Activated B cell treated with CpG ODN at 0.5 μM for 24 hours (primary cell): ENCODE measurements at places on chromosomes 3 and 15. TPM values are rescaled to one million over a fixed set of nuclear protein-coding genes. Genes with fewer than 3 reads are reported as not detected.
A peak's percentile ranks its signal among the peaks of the same experiment; 100 is the strongest.

DNA sequence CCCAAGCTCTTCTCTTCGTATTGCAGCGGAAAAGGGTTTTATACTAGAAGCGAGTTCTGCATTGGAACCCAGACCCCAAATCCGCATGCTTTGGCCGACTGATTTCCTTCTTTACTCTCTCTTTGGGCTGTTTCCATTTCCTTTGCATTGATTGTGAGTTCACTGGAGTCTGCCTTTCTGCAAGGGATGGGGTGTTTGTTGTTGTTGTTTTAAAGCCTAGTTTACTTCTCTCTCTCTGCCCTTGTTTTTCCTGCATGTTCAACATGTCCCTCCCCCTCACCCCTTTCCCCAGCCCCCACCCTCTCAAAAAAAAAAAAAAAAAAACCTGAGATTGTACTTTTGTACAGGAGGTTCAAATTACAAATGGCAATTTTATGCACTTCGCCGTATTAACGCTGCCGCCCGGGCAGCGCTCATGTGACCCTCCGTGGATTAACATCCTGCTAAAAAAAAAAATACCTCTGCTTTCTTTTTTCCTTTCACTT is 2.2 kb downstream of the NR2F2 start:
- H3K4me3 ChIP-seq: no peak overlapping the region
- no peaks in the 10 kb centered on the region for H3K36me3 ChIP-seq
- H3K27me3 ChIP-seq: peaks cover 64% of the 10 kb centered on the region

DNA sequence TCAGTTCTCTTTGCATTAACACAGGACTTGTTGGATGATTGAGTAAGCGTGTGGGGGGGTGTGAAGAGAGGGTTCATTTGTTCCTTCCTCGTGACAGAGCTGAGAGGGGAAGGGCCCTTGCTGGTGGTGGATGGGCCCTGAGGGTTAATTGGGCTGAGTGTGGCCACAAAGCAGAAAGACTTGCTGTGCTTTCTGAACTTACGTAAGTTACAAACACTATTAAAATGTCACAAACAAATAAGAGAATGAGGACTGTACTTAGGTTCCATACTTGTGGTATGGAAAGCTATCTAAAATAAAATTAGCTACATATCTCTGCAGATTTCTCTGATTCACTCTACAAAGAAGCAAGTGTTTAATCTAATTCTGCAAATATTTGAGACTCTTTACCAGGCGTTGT is 231.3 kb downstream of the LPP start:
- H3K27me3 ChIP-seq: no peaks in the 10 kb centered on the region
- no peak for DNase-seq
- H3K4me1 ChIP-seq: peaks cover 75% of the 10 kb centered on the region
- peaks cover 5% of the 10 kb centered on the region for H3K36me3 ChIP-seq

SNTN gene
- total RNA-seq: not detected in 2 replicates

GRCh38 chr15:87628311-87628710 is 628.2 kb downstream of the NTRK3 start:
- no peak overlapping the region for H3K27ac ChIP-seq
- DNase-seq: no peak
- H3K27me3 ChIP-seq: no peaks in the 10 kb centered on the region
- no peaks in the 10 kb centered on the region for H3K4me1 ChIP-seq
- H3K36me3 ChIP-seq: no peaks in the 10 kb centered on the region

SERPINI2 gene
- total RNA-seq: not detected in 2 replicates

UCN2 gene
- total RNA-seq: not detected in 2 replicates

DNA sequence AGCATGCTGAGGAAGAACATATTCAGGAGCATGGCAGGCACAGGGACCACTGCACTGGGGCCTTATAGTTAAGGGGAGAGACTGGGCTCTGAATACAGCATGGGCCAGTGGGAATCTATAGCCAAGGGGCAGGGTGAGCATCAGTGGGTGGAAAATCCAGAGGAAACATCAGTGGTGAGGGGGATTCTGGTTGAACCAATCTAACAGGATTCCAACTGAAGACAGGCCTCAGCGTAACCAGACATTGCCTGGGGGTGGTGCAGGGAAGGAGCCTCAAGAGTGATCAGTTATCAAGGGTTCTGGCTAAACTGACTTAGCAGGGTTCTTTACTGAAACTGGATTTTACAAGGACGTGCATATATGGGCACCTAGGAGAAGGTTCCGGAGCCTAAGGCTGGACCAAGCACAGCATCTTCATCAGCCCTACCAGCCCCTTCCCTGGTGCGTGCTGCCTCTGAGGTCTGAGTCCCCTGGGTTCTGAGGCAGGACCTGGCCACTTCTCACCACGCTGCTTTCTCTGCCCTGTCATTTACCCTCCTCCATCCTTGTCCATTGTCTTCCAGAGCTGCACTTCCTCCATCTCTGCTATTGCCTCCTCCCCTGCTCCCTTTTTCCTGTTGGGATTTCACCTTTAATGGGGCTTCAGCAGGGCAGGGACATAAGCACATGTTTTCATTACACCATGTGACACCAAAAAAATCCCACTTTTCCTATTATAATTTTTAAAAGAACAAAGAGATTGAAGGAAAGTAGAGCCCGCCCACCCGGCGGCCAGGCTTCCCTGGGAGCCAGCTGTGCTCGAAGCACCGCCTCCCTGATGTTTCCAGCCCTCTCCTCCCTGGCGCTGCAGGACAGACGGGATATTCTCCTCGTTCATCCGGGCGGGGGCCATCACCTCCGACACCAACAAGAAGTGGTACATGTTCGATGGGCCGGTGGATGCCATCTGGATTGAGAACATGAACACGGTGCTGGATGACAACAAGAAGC is 52.1 kb downstream of the DNAH1 start:
- no peak overlapping the region for H3K4me3 ChIP-seq
- H3K27ac ChIP-seq: no peak overlapping the region
- peaks cover 38% of the 10 kb centered on the region for H3K36me3 ChIP-seq
- peaks cover 12% of the 10 kb centered on the region for H3K4me1 ChIP-seq
- H3K27me3 ChIP-seq: no peaks in the 10 kb centered on the region

DNA sequence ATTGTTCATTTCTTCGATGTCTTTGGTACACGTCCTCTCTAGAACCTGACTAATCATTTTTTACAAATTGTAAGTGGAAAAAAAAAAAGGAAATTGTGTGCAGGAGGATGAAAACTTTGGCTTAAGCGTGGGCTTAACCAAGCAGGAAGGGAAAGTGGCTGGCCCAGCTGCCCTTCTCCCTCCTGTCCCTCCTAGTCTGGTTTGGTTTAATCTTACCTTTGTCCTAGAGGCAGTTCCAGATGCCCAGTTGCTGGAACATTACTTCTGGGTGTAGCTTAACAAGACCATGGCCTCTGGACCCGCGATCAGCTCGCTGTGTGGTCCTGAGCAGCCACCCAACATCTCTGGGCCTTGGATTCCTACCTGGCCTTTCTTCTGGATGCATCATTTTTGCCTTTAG is 15.4 kb downstream of the PAQR5 start:
- no peak overlapping the region for H3K4me3 ChIP-seq
- no peak overlapping the region for H3K27ac ChIP-seq
- DNase-seq: no peak

EFCC1 gene
- not detected in 2 replicates for total RNA-seq

- H3K4me3 ChIP-seq: no peak overlapping the region
- no peak for DNase-seq
- H3K4me1 ChIP-seq: no peaks in the 10 kb centered on the region
- H3K36me3 ChIP-seq: no peaks in the 10 kb centered on the region
These were observed 33.1 kb downstream of the GASK1A start for GRCh38 chr3:43012174-43012573.

GRCh38 chr3:187456250-187456649 is 88.1 kb downstream of the RTP4 start:
- H3K27ac ChIP-seq: no peak overlapping the region
- no peak overlapping the region for H3K4me3 ChIP-seq
- peaks cover 33% of the 10 kb centered on the region for H3K27me3 ChIP-seq

CLDN18 gene
- not detected in 2 replicates for total RNA-seq

DNA sequence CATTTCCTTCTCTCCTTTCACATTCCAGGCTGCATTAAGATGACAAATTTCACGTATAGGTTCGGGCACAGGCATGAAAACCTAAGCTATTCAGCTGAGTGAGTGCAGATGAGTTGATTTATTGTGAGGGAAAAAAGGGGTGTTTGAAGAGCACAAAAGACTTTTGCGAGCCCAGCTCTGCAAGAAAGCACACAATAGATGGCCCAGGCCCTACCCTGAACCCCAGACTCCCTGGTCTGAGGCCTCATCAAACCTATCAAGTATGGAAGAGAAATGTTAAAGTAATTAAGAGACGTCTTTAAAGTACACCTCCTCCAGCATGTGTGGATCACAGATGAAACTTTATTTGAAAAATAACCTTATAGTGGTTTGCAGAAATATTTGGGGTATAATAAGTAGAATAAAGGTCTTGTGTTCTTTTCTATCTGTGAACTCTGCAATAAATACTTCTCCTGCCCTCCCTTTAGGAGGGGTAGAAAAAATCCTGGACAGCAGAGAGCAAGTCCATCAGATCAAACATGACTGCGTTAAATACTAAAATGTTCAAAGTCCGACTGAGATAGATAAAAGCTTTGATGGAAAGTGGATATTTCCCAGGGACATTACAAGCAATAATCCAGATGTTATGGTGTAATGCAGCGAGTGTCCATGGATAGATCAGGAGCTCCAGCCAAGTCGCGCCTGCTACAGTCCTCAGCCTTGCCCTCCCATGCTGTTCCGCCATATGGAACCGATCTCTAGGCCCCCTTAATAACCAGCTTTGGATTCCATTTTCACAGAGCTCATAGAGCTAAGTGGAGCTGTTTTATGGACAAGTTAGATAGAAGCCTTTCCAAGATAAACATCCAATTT is 121.5 kb downstream of the MCTP2 start:
- H3K36me3 ChIP-seq: peaks cover 66% of the 10 kb centered on the region
- H3K4me1 ChIP-seq: no peaks in the 10 kb centered on the region
- no peak overlapping the region for H3K4me3 ChIP-seq

DNA sequence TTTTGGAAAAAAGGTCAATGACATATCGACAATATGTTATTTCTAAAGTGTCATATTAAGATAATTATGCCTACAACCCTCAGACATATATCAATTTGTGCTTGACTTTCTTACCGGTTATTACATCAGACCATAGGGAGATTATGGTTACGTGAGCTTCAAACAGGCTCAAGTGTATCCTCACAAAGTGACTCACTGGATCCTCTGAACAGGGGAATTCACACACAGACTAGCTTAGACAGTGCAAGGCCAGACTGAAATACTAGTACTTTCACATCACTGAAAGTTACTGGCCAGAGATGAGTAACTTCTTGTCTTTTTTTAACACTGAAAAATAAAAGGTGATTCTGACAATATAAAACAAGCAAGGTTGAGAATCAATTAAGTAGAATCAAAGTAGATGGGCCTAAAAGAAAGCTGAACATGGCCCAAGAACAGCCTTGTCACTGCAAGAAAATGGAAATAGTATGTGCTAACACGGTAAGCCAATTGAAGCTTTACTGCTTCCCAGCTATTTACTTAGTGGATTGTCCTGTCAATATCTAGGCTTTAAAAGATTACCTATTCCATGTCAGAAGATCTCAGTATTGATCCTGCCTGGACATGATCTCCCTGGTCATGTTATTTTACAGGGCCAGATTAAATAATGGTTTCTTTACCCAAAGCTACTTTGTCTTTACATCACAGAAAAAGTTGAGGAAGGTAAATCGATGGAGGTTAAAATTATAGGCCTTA is 848.6 kb downstream of the ROBO1 start:
- H3K27me3 ChIP-seq: no peaks in the 10 kb centered on the region
- H3K4me3 ChIP-seq: no peak overlapping the region
- DNase-seq: no peak
- H3K27ac ChIP-seq: no peak overlapping the region

- H3K27me3 ChIP-seq: peaks cover 50% of the 10 kb centered on the region
- DNase-seq: peak; percentile 65
- no peaks in the 10 kb centered on the region for H3K36me3 ChIP-seq
- H3K4me3 ChIP-seq: peak overlapping the region; percentile 78
These were observed 17.8 kb downstream of the SPATA12 start for GRCh38 chr3:57078344-57078634.

- no peak overlapping the region for H3K27ac ChIP-seq
- peaks cover 42% of the 10 kb centered on the region for H3K4me1 ChIP-seq
- H3K27me3 ChIP-seq: no peaks in the 10 kb centered on the region
- no peak overlapping the region for H3K4me3 ChIP-seq
- peaks cover 13% of the 10 kb centered on the region for H3K36me3 ChIP-seq
These were observed 69.4 kb downstream of the STAG1 start for GRCh38 chr3:136682740-136683312.

ZNF774 gene
- 1.3 and 2.9 TPM in 2 replicates for total RNA-seq

PPP1R14D gene
- 0.31 TPM in 1 of 2 replicates, not detected in the other for total RNA-seq

DNA sequence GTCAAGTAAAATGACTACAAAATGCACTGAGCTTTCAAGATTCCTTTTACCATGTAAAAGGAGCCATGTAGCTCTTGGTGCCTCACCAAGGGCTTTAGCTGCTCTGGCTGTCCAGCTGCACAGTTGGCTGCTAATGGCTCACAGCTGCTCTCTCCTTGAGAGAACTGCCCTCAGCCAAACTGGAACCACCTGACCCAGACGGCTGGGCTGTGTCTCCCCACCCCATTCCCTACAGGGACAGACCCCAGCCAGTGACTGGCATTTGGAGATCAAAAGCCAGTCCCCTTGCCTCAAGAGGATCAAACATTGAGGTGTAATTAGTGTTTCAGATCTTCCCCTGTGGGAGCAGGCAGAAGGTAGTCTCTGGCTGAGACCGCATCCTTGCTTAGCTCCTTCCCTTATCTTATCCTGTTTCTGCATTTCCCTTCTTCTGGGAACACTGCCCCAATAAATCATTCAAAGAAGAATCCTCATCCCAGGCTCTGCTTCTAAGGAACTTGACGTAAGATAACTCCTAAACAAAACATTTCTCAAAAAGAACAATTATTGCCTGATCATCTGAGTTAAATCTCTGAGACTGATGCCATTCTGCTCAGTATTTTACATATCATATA is 28.6 kb upstream of the UBE2E2 start:
- peaks cover 4% of the 10 kb centered on the region for H3K27me3 ChIP-seq
- H3K27ac ChIP-seq: no peak overlapping the region
- no peaks in the 10 kb centered on the region for H3K4me1 ChIP-seq
- DNase-seq: no peak
- H3K36me3 ChIP-seq: no peaks in the 10 kb centered on the region

PARP3 gene
- 9.7 and 12.7 TPM in 2 replicates for total RNA-seq

TRPM1 gene
- 0.05 TPM in 1 of 2 replicates, not detected in the other for total RNA-seq

DNA sequence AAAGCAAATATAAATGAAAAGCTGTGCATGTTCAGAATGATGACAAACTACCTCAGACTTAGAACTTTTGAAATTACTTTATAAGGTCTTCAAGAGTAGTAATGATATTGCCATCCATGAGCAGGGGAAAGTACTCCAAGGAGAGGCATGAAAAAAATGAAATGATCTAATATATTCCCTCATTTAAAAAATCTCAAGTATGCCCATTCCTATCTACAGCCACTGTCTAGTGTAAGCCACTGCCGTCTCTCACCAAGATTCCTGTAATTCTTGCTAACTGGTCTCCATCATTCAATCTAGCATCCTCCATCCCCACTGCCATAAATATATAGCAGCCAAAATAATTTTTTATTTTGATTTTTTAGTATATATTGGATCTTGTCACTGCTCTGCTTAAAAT is 258.8 kb downstream of the PLOD2 start:
- H3K4me3 ChIP-seq: no peak overlapping the region
- no peak for DNase-seq
- no peaks in the 10 kb centered on the region for H3K36me3 ChIP-seq
- H3K27me3 ChIP-seq: no peaks in the 10 kb centered on the region
- H3K4me1 ChIP-seq: no peaks in the 10 kb centered on the region
